ENCODE measurements at places on chromosomes 13 and 19. TPM values are rescaled to one million over a fixed set of nuclear protein-coding genes. Genes with fewer than 3 reads are reported as not detected.

DNA sequence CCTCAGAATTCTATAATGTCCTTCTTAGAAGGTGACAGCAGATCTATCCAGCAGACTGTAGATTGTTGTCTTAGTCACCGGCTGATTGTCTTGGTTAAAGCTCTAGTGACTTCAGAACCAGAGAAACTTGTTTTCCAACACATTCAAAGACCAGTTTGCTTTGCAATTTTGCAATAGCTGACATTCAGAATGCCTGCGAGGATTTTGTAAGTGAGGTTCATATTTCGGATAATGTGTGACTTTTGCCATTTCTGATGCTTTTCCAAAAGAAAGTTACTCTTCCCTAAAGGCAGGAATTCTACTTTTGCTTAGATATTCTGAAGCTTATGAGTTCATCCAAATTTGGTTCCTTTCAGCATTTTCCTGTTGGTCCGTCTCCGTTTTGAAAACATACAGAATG lies 13.2 kb downstream of the SPINT2 start:
- no peak for DNase-seq

DNA sequence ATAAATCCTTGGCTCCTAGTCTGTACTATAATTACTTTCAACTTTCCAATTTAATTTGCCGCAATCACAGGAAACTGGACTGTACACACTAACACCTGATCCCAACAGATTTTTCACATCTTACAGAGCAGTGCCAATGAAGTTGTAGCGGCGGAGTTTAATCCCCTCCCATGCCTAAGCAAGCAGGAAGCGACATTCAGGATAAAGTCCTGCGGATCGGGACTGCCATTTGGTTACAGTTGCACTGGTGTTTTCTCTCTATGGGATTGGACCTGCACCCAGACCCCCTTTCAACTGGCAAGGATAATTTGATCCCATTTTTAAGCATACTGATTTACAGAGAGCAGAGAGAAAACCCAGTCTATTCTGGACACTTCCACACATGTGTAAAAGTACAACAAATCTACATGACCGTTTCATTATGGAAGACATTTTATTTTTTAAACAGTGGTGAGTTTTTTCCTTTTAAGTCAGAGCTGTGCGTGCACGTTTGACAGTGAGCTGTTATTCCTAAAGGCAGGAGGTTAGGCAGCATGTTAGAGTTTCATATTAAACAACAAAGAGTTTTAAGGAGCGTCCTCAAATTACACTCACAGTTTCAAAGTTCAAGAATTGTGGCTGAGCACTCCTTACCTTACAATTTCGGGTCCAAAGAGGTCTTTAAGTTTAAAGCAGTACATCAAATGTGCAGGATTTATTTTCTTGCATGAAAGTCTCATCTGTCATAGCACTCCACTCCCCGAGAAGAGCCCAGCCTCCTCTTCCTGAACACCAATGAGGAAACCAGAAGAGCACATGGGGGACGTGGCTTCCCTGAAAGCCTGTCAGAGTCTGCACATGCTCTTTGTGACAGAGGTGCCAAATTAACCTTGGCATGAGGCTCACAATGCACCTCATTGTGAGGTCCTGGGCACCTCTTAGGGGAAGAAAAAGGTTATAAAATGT lies 141.6 kb upstream of the RFC3 start:
- peak; percentile 4 for DNase-seq

DNA sequence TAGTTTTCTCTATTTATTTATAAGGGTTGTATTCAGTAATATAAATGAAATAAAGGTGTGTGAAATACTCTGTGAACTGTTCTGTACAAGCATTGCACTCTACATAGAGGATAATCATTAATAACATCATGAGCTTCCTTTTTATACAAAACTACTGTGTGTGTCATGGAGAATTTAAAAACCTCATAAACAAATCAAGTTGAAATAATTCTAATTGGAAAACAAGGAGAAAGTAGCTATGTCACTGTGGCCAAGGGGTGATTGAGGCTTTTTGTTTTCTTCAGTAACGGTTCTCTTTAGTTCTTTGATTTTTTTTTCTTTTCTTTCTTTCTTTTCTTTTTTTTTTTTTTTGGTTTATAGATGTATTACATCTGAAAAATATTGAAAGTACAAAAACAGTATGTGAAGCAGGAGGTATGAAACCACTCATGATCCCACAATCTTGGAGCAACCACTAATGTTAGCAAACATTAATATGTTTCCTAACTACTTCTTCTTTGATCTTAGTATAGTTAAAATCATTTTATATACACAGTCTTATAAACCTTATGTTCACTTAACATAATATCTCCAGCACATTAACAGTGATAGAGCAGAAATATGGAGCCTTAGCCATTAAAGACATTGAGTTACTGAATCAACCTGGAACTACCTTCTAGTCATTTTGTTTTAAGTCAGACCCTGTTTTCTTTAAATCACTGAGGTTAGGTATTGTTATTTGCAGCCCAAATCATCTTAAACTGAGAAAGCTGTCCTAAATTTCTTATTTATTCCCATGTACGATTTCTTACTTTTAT lies 45.4 kb downstream of the WDFY2 start:
- DNase-seq: no peak

DNA sequence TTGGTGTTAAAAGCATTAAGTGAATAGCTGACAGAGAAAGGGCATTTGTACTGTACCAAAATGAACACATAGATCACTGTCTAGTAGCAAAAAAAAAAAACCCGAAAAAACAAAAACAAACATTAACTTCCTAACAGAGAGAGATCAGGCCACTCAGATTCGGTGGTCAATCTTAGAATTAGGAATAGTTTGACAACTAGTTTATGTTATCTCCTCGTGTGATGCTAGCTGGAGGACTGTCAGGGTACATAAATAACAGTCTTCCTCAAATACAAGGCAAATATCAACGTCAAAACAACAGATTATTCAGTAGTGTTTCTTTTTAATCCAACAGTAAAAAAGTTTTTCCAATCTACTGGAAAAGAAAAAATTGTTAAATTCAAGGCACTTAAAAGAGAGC lies 1.7 kb downstream of the ZMYM5 start:
- DNase-seq: no peak

Gene ZNF302
- 24.8 TPM for total RNA-seq
